Umbilical cord (tissue), 2 donors: ENCODE measurements at places on chromosomes 11 and 22.
A peak's percentile ranks its signal among the peaks of the same experiment; 100 is the strongest.

- no peak for DNase-seq
Measured at GRCh38 chr11:120205596-120206161, 5.2 kb upstream of the OAF start.

DNA sequence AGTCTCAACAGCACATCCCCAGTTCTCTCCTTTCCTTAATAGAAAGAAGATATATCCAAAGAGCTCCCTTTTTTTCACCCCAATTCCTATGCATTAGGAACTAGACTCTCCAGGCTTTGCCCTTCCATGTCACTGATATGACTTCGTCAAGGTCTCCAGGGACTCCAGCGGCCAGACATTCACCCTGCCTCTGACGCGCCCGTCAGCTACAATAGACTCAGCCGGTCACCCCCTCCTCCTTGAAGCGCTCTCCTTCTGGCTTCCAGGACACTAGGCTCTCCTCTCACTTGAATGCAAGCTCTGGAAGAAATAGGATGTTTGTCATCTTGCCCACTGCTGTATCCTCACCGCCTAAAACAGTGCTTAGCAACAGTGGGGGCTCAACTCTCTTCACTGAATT, 14.9 kb upstream of the ELFN2 start:
- DNase-seq = no peak

- DNase-seq = no peak
Measured at GRCh38 chr22:36999463-36999862, 19.8 kb downstream of the TST start.

DNA sequence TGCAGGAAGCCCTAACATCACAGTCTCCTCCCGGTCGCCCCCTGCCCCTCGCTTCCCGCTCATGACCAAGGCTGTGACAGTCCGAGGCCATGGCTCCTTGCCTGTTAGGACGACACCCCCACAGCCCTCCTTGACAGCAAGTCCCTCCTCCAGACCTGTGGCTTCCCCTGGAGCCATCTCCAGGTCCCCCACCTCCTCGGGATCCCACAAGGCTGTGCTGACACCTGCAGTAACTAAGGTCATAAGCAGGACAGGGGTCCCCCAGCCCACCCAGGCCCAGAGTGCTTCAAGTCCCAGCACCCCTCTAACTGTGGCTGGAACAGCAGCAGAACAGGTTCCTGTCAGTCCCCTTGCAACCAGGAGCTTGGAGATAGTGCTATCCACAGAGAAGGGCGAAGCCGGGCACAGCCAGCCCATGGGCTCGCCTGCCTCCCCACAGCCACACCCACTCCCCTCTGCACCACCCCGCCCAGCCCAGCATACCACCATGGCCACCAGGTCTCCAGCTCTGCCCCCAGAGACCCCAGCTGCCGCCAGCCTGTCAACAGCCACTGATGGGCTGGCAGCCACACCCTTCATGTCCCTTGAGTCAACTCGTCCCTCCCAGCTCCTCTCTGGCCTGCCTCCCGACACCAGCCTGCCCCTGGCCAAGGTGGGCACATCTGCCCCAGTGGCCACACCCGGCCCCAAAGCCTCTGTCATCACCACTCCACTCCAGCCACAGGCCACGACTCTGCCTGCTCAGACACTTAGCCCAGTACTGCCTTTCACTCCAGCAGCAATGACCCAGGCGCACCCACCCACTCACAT, 63.2 kb downstream of the OTOG start:
- DNase-seq = no peak

DNA sequence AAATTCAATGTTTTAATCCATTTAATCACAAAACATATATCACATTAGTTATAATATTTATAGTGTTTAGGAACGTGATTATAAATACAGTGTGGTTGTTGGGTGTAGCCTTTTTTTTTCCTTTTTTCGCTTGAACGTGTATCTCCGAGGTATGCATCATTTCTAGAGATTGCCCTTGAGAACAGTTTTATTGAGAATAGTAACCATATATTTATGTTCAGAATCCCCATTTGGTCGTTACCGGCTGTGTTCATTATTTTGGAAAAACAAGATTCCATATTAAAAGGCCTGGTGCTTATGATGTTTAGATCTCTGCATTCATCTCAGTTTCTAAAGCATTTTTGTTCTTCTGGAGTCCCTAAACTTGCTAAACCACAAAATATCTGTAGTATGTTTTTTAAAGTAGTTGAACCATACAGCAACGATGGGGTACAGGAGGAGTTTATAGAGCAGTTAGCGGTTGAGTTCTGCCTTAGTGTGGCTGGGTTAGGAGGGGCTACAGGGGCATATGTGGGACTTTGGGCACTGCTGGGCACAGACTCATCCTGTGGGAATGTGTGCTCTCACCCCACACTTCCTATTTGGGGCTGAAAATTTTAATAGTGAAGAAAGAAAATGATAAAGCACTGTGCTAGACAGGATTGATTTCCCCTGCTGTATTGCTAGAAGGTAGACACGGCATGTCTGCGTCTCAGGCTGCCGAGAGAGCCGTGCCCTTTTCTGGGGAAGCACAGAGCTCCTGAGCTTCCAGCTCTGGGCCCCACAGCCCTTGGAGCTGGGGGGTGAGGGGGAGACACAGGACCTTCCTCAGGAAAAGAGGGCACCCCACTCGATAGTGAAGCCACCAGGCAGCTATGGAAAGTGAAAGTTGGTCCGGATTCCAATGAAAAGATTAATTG, 81.5 kb upstream of the PPARA start:
- DNase-seq = no peak

DNA sequence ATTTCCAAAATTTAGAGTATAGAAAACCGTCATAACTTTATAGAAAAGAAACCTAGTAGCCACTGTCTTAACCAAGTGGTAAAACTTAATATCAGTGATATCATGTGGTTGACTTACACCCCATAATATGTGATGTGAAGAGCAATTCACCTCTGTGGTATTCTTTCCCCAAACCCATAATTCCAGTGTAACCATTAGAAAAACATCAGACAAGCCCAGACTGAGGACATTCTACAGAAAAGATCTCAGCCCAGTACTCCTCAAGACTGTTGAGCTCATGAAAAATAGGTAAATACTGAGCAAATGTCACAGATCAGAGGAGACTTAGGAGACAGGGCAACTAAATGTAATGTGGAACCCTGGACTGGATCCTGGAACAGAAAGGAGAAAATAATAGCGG, 134.6 kb downstream of the PGR start:
- DNase-seq = no peak

- no peak for DNase-seq
Measured at GRCh38 chr22:27066856-27067255, 409.5 kb downstream of the MIAT start.

- no peak for DNase-seq
Measured at GRCh38 chr22:20140521-20140964, 8.9 kb downstream of the ZDHHC8 start.

DNA sequence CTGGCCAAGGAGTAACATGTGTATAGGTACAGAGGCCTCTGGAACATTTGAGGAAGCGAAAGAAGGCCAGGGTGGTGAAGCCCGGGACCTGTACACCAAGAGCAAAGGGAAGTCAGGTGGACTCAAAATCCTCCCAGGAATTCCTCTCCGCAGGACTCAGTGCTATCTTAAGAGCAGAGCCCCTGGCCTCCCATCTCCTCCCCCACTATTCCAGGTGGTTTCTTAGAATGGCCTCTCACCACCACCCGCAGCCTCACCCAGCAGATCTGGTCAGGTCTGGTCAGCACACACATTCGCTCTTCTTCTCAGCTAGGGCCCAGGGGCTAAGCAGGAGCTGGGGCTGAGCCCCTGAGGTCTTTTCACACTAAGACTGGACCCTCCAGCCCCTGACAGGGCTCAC, 59.1 kb downstream of the SCGB1A1 start:
- no peak for DNase-seq

DNA sequence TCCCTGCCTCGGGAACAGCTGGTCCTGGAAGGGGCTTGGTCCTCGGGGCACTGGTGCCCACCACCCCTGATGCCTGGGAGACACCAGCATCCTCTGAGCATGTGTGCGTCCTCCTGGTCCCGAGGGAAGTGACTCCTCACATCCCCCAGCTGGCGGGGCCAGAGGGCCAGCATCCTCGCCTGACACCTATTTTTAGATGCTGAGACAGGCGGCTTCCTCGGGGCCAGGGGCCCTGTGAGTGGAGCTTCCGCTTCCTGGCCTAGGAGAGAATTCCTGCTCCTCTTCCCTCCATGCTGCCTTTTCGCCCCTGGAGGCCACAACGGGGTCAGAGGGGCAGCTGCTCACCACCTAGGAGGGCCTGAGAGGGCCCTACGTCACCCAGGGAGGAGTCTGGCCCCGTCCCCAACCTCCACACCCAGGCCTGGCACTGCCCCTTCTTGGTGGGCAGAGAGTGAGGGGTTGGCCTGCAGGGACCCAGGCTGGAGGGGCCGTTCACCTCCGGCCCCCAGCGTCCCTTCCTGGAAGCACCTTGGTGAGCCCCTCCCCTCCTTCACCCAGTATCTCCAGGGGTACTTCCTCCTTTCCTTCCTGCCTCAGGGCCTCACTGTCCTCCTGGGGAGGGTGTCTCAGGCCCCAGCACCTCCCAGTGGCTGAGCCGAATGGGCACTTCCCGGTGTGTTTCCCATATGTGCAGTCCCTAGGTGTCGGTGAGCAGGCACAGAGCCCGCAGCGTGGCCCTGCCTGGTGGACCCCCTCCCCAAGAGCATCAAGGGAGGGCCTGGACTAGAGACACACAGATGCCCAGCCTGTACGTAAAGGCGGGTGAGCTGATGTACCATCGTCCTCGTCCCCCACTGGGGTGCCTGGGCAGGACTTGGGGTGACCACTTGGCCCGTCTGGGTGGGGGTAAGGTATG, 6.1 kb downstream of the CD81 start:
- peak; percentile 42 for DNase-seq

DNA sequence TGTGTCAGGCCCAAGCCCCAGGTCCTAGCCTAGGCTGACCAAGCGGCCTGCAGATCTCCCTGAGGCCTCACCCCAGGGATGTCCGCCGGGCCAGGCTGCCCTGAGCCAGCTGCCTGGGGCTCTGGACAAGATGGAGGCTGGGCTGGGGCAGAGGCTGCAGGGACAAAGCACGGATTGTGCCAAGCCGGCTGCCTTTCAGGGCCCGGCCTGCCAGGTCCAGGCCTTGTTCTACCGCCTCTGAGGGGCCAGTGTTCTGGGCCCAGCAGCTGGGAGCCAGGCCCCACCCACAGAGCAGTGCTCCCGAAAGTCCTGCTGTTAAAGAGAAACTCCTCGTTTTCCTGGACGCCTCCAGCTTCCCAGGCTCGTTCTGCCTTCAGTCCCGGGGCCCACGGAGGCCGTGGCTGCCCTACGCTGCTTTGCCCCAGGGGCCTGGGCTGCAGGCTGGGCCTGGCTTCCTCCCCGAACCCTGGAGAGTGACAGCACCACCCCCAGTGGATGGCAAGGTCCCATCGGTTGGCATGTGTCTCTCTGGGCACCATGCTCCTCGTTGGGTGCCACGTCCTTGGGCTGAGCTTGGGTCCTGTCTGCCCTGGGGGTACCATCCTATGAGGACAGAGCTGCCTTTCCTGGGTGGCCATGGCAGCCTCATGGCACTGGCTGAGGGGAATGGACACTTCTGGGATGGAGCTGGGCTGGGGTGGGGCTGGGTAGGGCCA, 7.6 kb downstream of the BRSK2 start:
- no peak for DNase-seq

- no peak for DNase-seq
Measured at GRCh38 chr11:114384487-114384886, 15.8 kb downstream of the C11orf71 start.

GRCh38 chr11:30889143-30889794, 303.1 kb upstream of the MPPED2 start:
- DNase-seq = no peak

DNA sequence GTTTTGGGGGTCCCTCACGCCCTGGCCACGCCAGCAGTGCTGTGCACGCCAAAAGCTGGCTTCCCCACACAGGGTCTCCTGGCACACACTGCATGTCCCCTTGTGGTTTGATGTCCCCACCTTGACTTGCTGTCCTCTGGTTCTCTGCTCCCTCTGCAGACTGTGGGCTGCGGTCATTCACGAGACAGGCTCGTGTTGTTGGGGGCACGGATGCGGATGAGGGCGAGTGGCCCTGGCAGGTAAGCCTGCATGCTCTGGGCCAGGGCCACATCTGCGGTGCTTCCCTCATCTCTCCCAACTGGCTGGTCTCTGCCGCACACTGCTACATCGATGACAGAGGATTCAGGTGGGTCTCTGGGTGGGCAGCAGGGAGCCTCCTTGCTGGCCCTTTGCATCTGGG, 40.2 kb downstream of the ST14 start:
- no peak for DNase-seq

DNA sequence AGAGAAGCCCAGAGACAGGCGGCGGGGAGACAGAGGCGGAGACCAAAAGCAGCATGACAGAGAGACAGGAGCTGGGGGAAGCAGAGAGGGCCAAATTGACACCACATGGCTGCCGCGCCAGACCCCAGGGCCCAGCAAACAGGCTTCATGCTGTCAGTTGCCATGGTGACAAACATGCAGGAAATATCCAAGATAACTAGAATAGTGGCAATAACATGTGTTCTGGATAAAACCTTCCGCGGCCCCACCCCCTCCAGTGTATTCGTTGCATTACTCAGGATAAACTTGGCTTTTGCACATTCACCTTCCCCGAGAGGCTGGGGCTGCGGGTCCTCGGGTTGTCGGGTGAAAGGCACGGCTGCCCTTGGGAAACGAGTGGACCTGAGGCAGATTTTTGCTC, 49.9 kb upstream of the CDON start:
- peak; percentile 84 for DNase-seq

DNA sequence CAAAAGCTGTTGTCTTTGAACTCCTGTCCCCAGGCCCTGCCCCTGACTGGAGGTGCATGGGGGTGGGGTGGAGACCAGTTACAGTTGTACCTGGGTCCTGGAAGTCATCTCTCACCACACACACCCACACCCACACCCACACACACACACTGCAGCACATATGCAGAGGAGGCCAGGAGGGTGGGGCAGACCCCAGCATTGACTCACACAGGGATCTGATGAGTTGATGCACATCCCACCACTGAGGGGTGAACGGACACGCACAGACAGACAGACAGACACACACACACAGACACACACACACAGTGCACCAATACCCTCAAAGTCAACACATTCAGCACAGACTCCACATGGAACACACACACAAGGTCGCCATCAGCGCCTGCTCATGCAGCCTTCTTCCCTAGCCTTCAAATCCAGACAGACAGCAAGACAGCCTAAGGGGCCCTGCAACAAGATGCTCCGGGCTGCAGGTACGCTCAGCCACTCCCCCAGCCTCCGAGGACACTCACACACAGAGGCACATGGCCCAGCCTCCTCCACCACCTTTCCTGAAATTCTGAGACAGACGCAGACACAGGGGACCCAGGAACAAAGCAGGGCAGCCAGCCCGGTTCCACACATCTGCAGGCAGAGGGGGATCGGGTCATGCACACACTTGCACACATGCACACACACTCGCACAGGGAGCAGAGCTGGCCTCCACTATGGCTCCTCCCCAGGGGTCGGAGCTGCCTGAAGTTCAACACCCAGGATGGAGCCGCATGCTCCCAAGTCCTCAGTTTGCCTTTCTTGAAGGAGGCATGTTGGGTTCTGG, 26.5 kb downstream of the SYT7 start:
- peak; percentile 12 for DNase-seq

- no peak for DNase-seq
Measured at GRCh38 chr11:100671471-100671870, 15.6 kb upstream of the ARHGAP42 start.

GRCh38 chr22:21044931-21045584, 688 bp upstream of the LRRC74B start:
- DNase-seq = peak; percentile 53

- no peak for DNase-seq
Measured at GRCh38 chr11:18193010-18193409, 20.4 kb downstream of the MRGPRX4 start.
